Left ventricle myocardium superior (tissue), 1 donor: ENCODE measurements at places on chromosomes 7 and 10.

GRCh38 chr10:34292675-34293074 lies 522.4 kb downstream of the PARD3 start:
- no peak for DNase-seq

- DNase-seq, result no peak
Measured at GRCh38 chr10:74026428-74027015, 28.6 kb downstream of the VCL start.

GRCh38 chr10:74384615-74385183 lies 233.7 kb downstream of the ADK start:
- DNase-seq, result no peak

- no peak for DNase-seq
Measured at GRCh38 chr7:16826060-16826459, 21.3 kb upstream of the AGR2 start.

DNA sequence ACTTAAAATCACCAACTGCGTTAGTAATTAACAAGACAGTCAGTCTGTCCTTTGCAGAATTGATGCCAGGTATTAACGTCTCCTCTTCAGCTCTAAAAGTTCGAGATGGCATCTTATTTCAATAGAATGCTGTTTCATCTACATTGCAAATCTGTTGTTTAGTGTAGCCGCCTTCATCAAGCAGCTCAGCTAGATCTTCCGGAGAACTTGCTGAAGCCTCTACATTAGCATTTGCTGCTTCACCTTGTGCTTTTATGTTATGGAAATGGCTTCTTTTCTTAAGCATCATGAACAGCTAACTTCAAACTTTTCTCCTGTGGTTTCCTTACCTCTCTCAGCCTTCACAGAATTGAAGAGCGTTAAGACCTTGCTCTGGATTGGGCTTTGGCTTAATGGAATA lies 95.5 kb upstream of the FAM20C start:
- no peak for DNase-seq

- no peak for DNase-seq
Measured at GRCh38 chr7:34761627-34762026, 103.6 kb downstream of the NPSR1 start.
